ENCODE measurements at places on chromosomes 12 and 14.

GRCh38 chr14:68777644-68778043 is 15.2 kb downstream of the ZFP36L1 start:
- no peak for DNase-seq

- no peak for DNase-seq
Measured at GRCh38 chr14:81161749-81162148, 59.0 kb downstream of the GTF2A1 start.

DNA sequence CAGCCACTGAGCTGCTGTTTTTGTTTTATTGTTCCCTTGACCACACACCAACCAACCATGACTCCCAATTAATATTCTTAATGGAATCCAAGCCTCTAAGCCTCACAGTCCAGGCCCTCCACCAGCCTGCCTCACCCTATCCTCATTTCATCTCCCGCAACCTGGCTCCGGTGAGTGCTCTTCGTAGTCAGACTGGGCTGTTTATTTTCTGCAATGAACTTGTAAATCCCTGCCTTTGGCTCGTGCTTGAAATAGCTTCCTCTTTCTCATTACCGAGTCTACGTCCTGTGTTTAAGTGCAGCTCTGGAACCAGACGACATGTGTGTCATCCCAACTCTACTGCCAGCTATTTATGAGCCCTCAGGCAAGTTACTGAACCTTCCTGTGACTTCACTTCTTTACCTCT is 12.4 kb upstream of the ETFBKMT start:
- DNase-seq, result no peak

DNA sequence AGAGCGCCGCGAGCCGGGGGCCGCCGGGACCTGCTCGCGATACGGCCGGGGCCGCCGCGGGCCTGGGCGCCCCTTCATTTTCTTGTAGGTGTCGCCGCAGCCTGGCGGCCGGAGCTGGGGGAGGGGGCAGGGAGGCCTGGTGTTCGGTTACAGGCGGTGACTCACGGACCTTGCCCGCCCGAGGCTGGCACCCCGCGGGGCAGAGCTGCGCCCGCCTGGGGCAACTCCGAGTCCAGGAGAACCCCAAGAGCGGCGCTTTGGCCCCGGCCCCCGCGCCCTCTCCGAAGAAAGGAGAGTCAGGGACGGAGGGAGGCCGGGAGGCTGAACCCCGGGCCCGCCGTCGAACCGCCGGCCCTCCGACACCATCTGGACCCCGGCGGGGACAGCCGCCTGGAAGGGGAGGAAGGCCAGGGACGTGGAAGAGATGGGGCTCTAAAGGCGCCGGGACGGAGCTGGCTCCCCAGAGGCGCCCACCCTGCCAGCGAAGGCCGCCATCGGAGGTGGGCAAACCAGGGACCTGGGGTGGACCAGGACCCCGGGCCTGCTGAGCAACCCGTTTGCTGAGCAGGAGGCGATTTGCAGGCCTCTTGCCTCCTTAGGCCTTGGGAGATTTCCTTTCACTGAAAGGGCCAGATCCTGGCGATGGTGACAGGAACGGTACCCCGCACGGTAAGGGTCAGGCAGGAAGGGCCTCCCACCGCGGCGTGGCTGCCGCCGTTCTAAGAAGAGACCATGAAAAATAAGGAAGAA is 843 bp upstream of the NUAK1 start:
- DNase-seq, result peak; percentile 74

GRCh38 chr12:85299053-85299452 is 19.0 kb downstream of the ALX1 start:
- DNase-seq, result no peak
